Activated CD8-positive, alpha-beta memory T cell treated with anti-CD3 and anti-CD28 coated beads for 1 hour (primary cell): ENCODE measurements at places on chromosomes 5 and 9.

DNA sequence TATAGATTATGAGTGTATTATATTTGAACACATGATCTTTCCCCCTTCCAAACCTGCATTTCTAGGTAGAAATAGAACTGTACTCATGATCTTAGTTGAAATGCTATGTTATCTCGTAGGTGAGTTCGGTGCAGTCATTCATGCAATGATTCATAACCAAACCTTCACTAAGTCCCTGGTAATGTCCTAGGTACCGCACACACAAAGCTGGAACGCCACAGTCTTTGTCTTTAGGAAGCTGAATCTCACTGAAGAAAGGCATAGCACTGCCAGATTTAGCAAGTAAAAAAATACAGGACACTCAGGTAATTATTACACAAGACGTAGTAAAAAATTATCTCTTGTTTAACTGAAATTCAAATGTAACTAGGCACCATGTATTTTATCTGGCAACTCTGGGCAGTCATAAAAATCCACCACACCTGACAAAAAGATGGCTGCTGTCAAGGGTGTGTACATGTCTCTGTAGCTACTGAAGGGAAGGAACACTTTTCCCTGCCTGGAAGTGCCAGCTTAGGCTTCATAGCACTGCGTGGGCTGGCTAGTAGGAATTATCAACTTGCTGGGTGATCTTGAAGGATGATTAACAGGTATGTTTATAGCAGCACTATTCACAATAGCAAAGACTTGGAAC, 28.0 kb upstream of the TXN start:
- DNase-seq, result no peak

DNA sequence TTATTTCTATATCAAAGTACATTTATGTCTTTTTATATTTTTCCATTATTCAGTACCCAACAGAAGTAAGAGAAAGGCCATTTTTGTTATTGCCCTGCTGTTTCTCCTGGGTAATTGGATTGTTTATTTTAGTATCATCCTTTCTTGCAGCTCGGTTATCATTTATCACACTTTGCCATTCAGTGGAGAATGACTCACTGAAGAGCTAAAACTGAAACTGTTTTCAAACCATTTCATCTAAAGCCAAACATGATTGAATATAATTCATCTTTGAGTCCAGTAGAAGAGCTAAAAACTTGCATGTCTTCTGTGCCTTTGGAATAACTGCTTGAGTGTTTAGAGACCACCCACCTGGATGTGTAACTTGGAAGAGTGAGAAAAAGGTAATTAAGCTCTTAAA, 139.5 kb upstream of the PRDM9 start:
- DNase-seq, result no peak

DNA sequence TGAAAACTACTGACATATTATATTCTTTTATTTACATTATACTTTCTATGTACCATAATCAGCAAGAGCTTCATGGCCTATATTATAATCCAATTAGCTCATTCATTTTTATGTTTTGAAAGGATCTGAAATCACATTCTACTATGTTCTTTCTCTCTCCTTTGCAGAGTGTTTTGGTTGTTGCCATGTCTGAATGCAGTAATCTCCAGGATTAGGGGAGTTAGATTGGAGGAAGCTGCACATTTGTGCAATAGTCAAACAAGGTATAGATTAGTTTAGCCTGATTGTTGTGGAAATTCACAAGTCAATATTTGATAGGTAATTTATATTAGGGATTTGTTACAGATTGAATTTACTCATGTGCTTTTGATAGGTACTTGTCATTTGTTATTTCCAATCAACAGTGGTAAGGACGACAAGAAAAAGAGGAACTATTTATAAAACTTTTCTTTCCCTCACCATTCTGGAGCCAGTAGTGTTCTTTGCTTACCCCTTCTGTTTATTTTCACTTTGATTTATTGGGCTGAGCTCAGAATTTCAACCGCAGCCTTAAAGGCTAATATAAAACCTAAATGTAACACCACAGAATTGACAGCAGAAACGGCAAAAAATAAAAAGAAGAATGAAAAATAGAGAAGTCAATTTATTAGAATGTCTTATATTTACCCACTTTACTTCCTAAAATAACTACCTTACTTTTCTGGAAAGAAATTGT, 597.0 kb downstream of the CHSY3 start:
- no peak for DNase-seq

DNA sequence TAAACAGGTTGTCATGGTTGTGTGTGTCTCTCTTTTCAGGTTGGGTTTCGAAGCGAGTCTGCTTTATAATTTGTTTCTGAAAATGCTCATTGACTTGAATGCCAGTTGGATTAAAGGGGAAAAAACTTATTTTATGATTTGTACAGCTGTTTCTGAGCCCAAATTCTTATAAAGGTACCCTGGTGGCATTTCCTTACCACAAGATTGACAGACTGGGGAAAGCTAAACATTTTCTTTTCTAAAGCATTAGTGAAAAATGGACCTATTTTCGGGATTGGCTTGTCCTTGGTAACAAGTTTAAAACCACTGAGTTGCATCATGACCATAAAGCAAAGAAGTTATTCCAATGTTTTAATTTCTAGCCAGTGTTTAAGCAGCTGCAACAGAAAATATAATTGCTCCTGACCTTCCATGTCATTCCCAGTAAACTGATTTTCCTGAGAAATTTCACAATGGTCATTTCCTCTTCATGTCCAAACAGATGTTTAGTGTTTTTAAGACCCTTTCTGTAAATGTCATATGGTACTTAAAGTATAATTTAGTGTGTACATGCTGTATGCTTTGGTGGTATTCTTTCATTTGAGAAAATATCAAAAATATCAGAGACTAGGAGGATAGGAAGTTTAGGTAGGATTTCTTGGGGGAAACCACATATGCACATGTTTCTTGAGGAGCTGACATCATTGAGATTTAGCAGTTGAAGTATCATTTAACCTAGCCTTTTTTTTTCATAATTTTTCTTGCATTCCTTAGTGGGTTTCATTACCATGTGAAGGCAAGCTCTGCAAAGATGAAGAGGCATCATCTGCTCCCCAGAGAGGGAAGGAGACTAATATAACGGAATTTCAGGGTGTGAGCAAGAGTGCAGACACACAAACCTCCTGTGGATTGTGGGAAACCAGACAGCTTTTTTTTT, 667.1 kb upstream of the RGMB start:
- DNase-seq, result no peak

- no peak for DNase-seq
Observed at GRCh38 chr9:136407911-136408310, 2.5 kb downstream of the ENTR1 start.

GRCh38 chr9:84996029-84996428, 326.5 kb downstream of the NTRK2 start:
- DNase-seq, result no peak

DNA sequence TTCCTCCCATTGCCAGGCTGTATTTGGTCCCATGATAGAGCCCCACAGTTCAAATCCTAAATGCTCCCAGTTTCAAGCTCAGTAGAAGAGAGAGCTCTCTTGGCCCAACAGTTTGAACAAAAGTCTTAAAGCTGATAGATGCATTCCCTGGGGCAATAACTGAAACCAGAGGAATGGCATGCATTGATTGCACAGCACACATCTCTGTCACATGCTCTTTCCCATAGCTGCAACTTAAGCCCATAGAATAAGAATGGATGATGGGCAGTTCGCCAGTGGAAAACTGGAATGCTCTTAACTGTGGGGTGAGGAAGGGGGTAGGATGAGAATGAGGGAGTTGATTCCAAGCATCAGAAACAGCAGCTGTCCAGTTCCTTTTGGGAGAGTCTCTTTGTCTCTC, 1942.4 kb upstream of the WWC1 start:
- no peak for DNase-seq

GRCh38 chr9:72907421-72907820, 45.4 kb downstream of the ALDH1A1 start:
- DNase-seq, result no peak

- no peak for DNase-seq
Observed at GRCh38 chr5:160341309-160341870, 29.0 kb upstream of the CCNJL start.

- DNase-seq, result no peak
Observed at GRCh38 chr9:4299005-4299795, 668 bp downstream of the GLIS3 start.

DNA sequence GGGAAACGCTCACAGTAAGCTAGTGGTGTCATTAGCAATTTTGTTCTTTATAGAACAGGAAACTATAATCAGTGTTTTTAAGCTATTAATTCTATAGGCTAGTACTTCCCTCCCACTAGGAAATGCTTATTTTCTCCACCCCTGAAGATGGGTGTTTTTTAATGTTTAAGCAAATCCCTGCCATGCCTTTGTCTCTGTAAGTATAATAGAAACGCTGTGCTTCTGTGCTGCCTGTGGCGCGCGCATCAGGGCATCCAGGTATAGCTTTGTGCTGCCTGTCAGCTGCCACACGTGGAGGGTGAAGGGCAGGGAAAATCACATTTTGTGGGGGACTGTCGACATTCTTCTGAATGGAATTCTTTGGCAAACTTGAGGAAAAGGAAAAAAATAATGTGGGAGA, 217.5 kb downstream of the RAB3C start:
- no peak for DNase-seq

GRCh38 chr5:178423901-178424809, 166.0 kb downstream of the COL23A1 start:
- DNase-seq, result no peak

DNA sequence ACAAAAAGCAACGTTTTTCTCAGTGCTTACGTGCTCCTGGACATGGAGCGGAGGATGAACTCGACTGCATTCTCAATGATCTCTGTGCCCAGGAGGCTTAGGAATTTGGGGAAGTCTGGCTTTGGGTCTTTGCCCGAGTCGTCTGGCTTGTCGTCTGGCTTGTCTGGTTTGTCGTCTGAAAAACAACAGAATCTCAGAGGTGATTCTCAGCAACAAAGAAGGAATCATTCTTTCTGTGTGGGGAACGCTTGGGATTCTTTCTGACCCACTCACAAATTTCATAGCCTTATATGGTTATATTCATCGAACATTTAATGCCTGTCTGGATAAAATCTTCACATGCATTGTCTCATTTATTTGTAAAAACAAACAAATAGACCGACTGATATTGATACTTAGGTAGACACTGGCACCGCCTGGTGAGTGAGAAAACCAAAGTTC, 4.7 kb downstream of the C5orf46 start:
- no peak for DNase-seq

- DNase-seq, result no peak
Observed at GRCh38 chr5:81165493-81166119, 67.5 kb upstream of the CKMT2 start.

GRCh38 chr9:120463765-120464164, 116.2 kb downstream of the CDK5RAP2 start:
- no peak for DNase-seq
